ENCODE measurements at places on chromosomes 7 and 10.

DNA sequence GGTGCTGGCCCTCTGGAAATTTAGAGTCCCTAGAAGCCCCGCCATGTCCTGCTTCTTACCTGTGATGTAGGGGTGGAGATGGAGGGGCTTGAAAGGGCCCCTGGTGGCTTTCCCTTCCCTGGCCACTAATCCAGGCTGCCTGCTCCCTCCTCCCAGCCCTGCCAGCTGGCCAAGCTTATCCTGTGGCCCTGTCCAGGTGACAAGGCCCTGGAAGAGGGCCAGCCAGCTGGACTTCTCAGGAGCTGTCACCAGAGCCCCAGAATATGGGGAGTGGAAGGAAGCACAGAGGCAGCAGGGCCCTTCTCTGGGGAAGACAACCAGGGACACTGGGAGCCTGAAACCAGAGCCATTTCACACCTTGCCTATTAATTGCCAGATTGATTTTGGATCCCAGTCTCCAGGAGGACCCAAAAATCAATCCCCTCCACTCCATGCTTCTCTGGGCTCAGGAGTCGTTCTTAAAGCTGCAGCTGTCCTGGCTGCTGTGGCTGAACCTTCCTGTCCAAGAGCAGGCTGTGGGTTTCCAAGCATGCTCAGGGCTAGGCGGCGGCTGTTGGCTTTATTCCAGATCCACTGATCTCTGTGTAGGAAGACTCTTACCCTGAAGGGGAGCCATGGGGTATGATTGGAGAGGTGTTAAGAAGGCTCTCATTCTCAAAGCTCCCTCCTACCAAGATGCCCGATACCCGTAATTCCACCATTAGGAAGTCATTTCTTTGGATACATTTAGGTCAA lies 52.6 kb upstream of the PCBD1 start:
- no peak for DNase-seq

DNA sequence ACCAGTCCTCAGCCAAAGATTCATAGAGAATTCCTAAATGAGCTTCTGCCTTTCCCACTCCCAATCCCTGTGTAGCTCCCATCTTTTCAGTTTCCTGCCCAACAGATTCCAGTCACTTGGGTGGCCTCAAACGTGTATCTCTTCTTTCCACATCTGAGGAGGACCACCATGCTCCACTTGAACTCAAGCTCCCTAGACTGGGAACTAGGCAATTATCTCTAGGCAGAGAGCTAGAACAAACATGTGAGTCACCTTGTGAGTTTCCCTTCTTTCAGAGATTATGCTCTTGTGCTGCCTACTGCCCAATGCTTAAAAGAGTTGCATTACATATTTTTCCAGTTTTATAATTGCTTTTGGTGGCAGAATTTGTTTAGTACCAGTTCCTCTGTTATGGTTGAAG lies 178.0 kb downstream of the MDFIC start:
- DNase-seq: no peak

DNA sequence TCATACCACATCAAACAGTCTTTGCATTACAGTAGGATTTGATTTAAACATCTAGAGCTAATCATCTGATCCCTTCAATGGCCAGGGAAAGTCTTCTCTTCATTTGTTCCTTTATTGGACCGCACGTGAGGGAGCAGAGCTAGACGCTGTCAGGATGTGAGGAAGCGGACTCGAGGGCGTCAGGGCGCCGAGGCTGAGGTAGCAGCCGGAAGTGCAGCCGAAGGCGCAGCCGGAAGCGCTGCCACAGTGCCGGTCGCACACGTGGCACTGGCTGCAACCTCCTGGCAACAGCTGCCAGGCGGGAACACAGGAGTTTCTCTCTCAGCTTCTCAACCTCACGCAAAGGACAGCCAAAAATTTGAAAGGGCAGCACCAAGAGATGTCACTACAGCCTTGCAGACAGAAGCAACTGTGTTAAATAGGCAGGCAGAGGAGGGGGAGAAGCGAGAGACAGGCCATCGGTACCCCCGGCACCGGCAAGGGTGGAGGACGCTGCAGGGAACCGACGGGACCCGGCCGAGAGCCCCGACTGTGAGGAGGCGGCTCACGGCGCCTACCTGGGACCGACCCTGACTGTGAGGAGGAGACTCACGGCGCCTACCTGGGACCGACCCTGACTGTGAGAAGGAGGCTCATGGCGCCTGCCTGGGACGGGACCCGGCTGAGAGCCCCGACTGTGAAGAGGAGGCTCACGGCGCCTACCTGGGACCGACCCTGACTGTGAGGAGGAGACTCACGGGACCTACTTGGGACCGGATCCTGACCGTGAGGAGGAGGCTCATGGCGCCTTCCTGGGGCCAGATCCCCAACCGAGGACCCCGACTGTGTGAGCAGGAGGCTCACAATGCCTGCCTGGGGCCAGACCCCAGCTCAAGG lies 32.3 kb downstream of the VIPR2 start:
- DNase-seq: no peak

DNA sequence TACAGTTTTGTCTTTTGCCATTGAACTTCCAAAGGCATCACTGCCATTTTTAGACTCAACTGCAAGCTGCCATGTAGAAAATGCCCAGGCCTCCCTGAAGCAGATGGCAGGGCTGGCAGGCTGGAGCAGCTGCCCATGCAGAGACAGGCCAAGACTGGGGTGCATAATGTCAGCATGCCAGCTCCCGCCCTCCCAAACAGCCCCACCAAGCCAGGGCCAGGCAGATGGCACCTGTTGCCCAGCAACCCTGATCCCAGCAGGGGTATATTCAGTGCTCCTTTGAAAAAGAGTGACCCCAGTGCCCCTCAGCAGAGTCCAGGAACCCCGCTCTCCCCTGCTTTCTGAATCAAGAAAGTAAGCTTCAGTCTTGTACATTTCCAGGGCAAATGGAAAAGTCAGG lies 32.6 kb downstream of the VSTM4 start:
- DNase-seq: no peak

DNA sequence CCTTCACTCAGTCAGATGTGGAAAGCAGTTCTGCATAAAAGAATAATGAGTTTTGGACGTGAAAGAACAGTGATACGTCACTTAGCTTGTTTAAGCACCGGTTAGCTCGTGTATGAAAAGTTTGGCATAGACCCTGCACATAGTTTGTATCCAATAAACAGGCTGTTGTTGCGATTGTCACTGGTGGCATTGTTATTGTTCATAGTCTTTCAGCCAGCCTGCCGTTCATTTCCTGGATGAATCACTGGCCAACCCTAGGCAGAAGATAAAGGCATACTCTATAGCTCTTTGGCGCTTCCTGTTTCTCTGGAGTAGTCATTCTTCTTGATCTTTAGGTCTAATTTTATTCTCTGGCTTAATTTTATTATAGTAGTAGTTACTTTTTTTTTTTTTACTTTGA lies 57.8 kb upstream of the ANKRD30A start:
- DNase-seq: no peak

GRCh38 chr7:39260279-39260844 lies 282.7 kb downstream of the POU6F2 start:
- DNase-seq: no peak

GRCh38 chr10:24453404-24453830 lies 244.5 kb downstream of the KIAA1217 start:
- no peak for DNase-seq

DNA sequence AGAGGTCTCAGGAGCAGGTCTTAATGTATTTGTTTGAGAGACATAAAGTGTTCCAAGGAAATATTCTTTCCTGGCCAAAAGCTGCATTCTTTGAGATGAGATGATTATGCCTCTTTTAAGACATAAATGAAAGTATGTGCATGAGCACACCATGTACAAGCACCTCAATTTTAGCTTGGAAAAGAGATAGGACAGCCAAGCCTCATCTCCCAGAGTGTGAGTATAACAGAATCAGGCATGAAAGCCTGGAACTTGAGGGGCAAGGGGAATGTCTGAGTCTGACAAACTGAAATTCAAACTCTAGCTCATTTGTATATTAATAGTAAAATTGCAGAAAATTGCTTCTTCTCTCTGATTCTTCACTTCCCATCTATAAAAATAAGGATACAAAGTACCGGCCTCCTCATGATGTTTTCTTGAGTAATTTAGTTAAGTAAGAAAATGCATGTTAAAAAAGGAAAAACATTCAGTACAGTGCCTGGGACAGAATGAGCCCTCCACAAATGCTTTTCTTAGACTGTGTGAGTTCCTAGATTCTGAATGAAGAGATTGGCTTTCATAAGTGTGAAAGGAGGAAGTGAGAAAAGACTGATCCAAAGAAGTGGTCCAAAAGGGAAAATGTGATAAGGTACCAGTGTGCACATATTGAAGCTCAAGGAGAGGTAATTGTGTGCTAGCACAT lies 1260.9 kb upstream of the SORCS1 start:
- no peak for DNase-seq

GRCh38 chr10:75497997-75498883 lies 66.8 kb downstream of the LRMDA start:
- no peak for DNase-seq

DNA sequence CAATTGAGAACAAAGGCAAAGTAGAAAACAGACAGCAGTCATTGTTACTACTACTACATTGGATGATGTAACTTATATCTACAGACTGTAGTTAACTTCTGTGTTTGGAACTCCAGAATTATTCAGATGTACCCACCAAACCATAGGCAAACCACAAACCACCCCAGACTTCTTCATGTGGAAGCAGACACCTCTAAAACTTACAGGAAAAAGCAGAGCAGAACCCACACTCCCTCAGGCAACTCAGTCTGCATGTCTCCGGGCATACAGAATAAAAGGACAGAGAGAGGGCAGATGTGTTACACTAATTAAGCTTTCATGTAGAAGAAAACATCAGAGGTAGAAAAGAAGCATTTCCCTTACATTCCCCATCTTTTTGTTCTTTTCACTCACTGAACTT lies 9.0 kb downstream of the LSM5 start:
- DNase-seq: no peak

GRCh38 chr7:44315301-44315903 lies 10.0 kb downstream of the CAMK2B start:
- no peak for DNase-seq

DNA sequence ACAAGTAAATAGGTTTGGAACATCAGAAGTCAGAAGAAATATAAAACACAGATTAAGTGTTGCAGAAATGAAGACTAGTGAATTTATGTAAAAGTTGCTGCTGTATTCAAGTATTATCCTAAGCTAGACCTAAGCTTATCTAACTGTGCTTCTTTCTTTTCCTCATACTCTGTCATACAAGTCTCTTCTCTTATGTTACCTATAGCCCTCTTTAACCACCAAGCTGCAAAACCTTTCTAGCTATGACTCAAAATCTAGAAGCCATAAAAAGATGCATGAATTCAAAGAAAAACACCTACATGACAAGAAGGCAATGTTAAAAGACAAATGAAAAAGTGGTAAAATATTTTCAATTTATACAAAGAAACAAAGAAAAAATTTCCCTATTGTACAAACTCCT lies 23.0 kb downstream of the DENND11 start:
- DNase-seq: no peak

GRCh38 chr10:131453721-131454634 lies 142.5 kb upstream of the TCERG1L start:
- DNase-seq: no peak

GRCh38 chr10:31754803-31755624 lies 173.6 kb downstream of the ARHGAP12 start:
- DNase-seq: peak; percentile 47

GRCh38 chr7:130324306-130324943 lies 20.2 kb upstream of the CPA5 start:
- no peak for DNase-seq

DNA sequence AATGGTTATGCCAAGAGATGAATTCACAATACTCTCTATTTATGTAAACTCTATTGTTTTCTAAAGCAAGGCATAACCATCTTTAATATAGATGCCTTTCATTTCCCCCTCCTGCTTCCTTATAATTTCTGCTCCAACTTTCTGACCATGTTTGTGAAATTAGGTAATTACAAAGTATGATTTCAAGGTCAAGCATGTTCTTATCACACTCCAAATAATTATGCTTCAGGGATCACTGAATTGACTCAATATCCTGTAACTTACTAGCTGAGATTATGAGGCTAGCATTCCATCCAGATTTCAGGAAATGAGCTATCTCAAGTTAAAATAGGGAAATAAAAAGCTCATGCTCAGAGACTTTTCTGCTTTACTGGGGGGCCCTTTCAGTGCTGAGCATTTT lies 655.9 kb upstream of the IGFBP3 start:
- no peak for DNase-seq

GRCh38 chr10:76149602-76150138 lies 718.2 kb downstream of the LRMDA start:
- no peak for DNase-seq

DNA sequence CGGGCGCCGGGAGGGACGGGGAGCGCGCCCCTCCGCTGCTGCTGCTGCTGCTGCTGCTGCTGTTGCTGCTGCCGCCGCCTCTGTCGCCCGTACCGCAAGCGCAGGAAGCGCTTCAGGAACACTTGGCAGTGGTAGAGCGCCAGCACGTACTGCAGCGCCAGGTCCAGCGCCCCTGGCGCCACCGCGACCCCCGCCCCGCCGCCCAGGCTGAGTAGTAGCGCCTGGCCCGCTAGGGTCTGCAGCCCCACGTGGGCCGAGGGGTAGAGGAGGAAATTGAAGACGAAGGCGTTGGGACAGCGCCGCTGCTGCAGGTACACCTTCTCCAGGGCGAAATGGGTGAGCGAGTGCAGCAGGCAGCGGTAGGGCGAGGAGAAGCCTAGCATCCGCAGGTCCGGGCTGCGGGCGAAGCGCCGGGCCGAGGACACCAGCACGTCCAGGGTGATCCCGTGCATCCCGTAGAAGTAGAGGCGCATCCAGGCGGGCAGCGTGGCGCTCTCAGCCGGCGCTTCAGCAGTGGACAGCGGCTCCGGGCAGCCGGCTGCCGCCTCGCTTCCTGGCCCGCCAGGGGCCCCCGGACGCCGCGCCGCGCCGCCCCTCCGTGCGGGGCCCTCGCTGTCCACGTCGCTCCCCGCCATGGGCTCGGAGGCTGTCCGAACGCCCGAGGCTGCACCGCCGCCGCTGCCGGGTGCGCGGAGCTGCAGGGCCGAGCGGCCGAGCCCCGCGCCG lies at the start of gene TMEM229A:
TMEM229A (minus strand) TSS at position 699 of the 726 bp plus-strand sequence; CDS start at position 635, 64 bp downstream.
- peak; percentile 22 for DNase-seq

GRCh38 chr10:51075043-51075872 lies 971 bp downstream of the PRKG1 start:
- no peak for DNase-seq

DNA sequence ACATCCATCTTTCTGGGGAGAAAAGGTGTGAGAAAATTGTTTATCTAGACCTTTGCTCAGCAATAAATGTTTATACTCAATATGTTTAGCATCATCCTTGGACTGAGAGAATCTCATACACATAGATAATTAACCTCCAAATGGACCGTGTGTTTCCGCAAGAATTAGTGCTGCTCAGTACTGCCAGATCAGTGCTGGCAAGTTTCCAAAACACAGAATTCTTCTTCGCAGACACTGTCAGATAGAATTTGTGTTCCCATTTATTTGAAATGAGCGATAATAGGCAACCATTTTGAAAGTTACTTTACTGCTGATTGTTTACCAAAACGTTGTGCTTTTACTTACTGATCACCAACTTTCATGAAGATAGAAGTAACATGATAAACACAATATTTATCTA lies 33.7 kb downstream of the STAMBPL1 start:
- no peak for DNase-seq

Measured in SW 1271 (cell line).